MCF 10A (cell line): ENCODE measurements at places on chromosomes 13 and 19.

DNA sequence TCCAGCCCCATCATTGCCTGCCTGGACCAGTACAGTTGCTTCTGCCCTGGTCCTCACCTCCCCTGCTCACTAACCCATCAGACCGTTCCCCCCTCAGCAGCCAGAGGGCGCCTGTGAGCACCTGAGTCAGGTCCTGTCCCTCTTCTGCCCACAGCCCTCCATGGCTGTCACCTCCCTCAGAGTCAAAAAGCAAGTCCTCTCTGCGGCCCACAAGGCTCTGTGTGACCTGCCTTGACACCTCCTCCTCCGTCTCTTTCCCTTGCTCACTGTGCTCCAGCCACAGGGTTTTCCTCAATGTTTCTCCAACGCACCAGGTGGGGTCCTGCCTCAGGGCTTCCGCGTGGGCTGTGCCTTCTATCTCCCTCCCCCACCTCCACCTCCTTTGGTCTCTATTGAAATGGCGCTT is 29.4 kb upstream of the PTPRS start:
- peak; percentile 66 for DNase-seq

DNA sequence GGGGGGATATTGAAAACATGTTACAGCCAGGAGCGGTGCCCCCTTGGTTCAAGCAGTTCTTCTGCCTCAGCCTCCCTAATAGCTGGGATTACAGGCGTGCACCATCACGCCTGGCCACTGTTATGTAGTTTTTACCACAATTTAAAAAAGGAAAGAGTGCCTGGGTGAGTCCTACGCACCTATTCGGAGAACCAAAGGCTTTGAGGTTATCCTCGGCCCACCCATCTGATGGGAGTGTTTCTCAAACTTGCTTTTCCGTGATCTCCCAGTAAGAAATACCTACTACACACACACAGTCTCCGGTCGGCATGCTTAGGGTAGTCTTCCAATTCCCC is 4.2 kb upstream of the GP6 start:
- no peak for DNase-seq

DNA sequence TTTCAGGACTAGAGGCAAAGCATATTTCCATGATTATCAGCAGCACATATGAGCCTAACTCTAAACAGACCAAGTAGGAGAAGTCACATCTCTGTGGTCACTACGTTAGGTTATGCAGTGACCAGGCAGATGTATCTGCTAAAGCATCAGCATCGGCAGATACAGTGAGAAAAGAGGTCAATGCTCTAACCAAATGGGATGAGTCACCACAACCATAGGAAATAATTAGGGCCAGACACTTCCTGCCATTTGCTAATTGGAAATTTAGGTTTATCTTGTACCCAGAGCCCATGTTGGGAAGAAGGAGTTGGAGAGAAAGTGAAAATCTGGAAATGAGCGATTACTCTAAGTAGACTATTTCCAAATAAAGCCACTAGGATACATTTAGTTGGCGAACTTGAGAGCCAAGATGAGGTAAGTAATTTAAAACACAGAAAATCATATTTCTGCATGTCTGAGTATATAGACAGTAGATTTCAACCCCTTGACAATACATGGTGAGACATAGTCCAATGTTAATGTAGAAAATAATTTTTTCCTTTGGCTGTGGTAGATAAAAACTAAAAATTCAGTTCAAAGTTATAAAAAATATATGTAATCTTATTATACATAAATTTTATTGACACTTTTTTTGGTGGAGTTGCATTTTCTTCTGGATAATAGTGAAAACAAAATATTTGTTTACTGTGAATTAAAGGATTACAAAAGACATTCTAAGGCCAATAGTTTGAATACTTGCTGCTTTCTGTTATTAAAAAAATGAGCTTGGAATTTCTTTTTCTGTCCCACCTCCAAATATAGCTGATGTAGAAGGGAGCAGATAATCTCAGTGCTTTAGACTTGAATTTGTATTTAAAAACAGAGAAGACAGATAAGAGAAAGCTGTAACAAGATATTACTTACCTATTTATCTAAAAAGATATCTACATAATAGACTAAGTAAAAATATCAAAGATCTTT is 104.4 kb upstream of the CSNK1A1L start:
- DNase-seq = no peak

GRCh38 chr13:104968876-104969275 is 1566.6 kb downstream of the EFNB2 start:
- no peak for DNase-seq

GRCh38 chr13:31978021-31978420 is 53.6 kb upstream of the FRY start:
- no peak for DNase-seq

DNA sequence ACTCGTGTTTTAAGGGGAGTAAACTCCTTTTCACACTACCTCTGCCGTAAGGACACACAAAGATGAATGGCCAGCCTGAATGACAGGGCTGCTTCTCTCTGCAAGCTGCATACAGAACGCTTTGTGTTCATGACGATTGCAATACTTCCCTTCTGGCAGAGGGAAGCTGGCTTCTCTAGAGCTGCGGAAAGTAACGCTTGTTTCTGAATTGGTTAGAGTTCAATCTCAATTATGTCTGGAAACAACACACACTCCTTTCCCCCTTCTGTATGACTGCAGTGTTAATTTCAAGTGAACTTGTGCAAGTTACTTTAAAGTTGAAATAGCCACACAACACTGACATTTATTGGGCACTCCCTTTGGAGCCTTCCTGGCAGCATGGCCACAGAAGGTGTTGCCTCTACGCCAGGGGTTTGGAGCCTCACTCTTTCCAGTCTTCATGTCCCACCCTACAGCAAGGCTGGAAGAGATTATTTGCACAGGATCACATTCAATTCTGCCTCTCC is 242.6 kb downstream of the NDFIP2 start:
- no peak for DNase-seq

- DNase-seq = no peak
These were observed 1226.6 kb downstream of the PCDH9 start for GRCh38 chr13:66003558-66003957.

DNA sequence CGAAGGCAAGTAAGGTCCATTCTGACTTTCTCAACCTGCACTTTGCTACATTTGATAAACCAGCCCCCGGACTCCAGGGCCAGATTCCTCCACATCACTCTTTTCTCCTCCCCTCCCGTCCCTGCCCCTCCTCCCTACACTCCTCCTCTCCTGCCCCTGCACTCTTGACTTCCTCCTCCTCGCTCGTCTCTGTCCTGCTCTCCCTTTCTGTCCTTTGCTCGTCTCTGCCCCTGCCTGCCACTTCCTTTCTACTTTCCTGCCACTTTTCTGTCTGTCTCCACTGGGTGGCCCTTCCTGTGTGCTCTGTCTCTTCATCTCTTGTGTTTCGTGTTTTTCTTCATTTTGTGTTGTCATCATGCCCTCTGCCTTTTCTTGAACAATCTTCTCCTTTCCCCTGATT is 7.0 kb downstream of the U2AF2 start:
- no peak for DNase-seq

DNA sequence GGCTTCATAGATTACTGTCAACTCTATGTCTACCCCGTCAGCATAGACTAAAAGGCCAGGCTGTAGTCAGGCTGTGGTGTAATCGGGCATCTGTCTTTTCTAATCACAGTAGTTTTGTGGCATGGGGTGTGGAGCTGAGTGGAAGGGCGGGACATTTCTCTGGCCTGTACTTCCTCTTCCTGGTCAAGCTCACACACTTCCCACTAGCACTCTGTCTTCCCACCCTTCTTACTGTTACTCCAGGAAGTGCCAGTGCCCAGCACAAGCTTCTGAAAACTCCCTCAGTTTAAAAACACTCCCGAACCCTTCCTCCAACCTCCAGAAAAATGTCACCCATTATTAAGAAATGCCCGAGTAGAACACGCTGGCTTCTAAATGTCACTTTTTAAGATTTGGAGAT is 229.8 kb downstream of the KLF5 start:
- no peak for DNase-seq

- DNase-seq = no peak
These were observed 14.6 kb downstream of the SUGP1 start for GRCh38 chr19:19305696-19306095.

DNA sequence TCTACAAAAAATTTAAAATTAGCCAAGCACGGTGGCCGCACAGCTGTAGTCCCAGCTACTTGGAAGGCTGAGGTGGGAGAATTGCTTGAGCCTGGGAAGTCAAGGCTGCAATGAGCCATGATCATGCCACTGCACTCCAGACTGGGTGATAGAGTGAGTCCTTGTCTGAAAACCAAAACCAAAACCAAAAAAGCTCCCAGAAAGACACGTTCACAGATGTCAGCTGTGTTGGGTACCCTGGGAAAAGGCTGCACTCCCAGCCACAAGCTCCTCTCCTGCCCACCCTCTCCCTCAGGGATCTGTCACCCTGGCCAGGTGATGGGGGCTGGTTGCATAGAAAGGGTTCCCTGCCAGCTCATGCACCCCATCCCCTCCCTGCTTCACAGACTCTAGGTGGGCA is 53.3 kb downstream of the RNF6 start:
- no peak for DNase-seq

- no peak for DNase-seq
These were observed 71.1 kb upstream of the RGCC start for GRCh38 chr13:41386211-41386610.

DNA sequence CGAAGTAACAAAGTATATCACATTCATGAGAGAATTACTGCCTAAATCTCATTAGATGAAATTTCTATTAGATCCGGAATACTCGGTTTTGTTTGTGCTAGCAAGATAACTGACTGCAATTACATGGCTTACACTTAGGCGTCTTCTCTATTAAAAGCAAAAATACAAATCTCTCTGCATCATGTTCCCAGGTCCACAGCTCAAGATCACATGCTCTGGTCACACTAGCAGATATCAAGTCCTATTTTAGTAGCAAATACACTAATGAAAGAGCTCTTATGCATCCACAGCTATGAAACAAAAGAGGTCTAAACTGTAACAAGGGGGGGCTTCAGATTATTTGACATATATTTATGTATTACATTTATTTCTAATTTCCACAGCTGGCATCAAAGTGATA is 53.5 kb downstream of the EFNB2 start:
- no peak for DNase-seq

- DNase-seq = no peak
These were observed 163.7 kb downstream of the SHISA2 start for GRCh38 chr13:25887962-25888655.

GRCh38 chr19:34504809-34505291 is 23.3 kb downstream of the WTIP start:
- DNase-seq = no peak

DNA sequence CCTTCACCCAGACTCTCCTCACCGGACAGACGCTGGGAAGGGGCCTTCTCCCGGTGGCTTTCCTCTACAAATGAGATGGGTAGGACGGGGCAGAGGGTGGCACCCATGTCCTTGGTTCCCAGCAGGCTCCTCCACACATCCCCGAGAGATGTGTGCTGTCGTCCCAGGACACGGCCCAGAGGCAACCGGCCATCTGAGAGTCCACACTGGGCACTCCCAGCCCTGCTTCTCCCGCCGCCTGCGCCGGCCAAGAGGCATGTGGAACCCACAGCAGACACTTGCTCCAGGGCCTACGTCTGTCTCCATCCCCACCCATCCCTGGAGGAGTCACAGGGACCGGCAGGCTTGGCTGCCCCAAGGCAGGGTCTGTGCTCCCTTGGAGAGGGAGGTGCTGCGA is 179.9 kb downstream of the KDM4B start:
- DNase-seq = no peak

GRCh38 chr19:58386576-58387337 is at the start of gene RPS5:
Gene RPS5 (plus strand): TSS chr19:58387269. CDS start chr19:58388138, 869 bp downstream.
- peak; percentile 100 for DNase-seq

- DNase-seq = no peak
These were observed 22.2 kb downstream of the FAM187B start for GRCh38 chr19:35206379-35206778.

GRCh38 chr13:95474992-95475391 is 77.5 kb upstream of the CLDN10 start:
- no peak for DNase-seq

DNA sequence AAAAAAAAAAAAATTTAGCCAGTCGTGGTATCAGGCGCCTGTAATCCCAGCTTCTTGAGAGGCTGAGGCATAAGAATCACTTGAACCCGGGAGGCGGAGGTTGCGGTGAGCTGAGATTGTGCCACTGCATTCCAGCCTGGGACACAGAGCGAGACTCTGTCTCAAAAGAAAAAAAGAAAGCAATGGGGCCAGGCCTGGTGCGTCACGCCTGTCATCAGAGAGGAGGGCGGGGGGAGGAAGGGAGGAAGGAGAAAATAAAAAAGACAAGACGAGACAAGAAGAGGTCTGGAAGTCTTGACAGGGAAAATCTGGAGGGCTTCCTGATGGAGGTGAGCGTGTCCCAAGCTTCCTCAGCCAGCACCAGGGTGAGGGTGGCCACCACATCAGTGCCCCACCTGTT is 54.9 kb upstream of the PTPRS start:
- DNase-seq = no peak

DNA sequence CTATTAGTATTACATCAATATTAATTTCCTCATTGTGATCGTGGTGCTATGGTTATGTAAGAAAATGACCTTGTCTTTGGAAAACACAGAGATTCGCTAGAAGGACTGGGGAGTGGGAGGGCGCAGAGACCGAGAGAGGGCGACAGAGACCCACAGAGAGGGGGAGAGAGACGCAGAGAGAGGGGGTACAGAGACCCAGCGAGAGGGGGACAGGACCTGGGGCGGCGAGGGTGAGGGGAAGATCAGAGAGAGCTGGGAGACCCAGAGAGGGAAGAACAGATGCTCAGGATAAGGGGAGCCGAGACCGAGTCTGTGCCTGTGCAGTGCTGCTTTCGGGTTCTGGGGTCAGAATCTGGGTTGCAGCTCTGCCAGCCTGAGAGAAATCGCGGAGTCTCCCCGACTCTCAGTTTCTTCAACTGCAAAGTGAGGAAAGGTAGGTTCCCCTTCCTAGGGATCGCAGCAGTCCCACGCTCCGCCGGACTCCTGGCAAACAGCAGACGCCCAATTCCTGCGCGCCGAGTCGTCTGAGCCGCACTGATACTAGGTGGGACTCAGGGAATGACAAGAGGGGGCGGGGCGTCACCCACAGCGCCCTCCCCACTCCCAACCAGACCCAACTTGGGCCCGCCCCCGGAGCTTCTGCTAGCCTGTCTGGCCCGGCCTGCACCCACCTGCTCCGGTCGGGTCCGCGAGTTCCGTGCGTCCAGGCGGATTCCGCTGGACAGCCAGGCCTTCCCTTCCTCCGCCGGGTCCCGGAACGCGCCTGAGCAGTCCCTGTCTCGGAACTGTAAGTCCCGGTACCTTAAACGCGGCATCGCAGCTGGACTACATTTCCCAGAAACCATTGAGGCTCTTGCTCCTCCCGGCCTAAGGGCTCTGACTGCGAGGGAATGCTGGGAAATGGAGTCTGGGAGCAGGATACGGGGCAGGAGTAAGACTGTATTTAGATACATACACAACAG is 15.3 kb downstream of the IZUMO2 start:
- no peak for DNase-seq

GRCh38 chr13:92379371-92379770 is 847.2 kb upstream of the GPC6 start:
- DNase-seq = no peak

DNA sequence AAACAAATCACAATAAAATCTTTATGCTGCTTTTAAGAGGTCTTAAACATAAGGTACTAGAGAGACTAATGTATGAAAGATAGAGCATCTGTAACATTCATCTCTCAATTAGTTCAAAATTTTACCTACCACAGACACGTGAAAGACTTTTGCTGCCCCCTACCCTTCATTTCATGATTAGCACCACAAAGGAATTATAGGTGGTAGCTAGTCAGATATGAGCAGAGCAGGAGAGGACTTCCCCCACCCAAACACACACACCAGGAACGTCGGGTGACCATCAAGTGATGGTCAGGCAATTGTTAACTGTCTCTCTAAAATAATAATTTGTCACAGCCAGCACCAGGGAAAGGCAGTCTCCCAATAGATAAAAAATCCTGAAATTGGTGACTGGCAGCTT is 1531.7 kb upstream of the SPRY2 start:
- DNase-seq = peak; percentile 49

- DNase-seq = no peak
These were observed 41.7 kb downstream of the MIPEP start for GRCh38 chr13:23847497-23847896.
